ENCODE measurements at places on chromosomes 3 and 15.

DNA sequence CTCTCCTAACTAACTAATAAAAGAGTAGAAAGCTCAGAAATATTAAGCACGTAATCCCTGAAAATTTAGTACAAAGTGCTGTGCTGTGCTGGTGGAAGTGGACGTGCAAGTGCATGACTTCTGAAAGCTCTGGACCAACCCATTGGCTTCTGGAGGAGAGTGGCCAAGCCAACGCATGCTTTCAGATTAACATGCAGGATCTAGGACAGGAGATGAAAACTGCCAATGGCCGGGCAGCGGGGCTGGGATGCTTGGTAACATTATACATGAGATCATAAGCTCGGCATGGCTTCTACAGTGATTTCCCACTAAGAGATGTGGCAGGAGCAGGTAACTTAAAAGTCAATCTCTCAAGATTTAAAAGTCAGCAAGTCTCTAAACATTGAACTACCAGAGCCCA lies 170.8 kb upstream of the SNTN start:
- no peak for DNase-seq

DNA sequence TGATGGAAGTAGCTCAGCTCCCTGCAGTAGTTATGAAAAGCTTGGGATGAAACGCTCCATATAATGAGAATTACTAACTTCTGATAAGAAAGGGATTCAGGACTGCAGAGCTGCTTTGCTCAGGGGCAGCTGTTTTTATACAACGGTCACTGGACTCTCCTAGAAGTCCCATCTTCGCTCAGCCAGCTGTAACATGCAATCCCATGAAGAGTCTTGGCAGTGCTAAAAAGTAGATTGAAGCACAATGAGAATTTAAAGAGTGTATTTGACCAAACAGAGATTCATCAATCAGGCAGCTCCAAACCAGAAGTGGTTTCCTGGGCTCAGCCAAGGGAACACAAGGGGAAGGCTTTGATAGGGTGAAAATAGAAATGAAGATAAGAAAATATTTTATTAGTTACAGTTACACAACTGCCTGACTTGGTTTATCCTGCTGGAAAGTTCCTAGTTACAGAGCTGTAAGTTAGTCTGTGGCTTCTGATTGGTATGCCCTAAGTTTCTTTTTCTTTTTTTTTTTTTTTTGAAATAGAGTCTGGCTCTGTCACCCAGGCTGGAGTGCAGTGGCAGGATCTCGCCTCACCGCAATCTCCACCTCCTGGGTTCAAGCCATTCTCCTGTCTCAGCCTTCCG lies 24.1 kb downstream of the SIDT1 start:
- no peak for DNase-seq

- DNase-seq = no peak
These were observed 35.9 kb upstream of the MRPS22 start for GRCh38 chr3:139307601-139308555.

- no peak for DNase-seq
These were observed 45.0 kb downstream of the ZMAT3 start for GRCh38 chr3:179026636-179027035.

- no peak for DNase-seq
These were observed 58.1 kb upstream of the SLC6A6 start for GRCh38 chr3:14344351-14344750.

GRCh38 chr3:51637941-51638471 lies 33.0 kb upstream of the TEX264 start:
- DNase-seq = no peak

Data from activated T-cell treated with anti-CD3 and anti-CD28 coated beads for 48 hours (primary cell).